Natural killer cell treated with Interleukin-12 subunit alpha and Interleukin-12 subunit beta and Interleukin-15 and Interleukin-18, amount 100 ng/mL, for 72 hours (primary cell): ENCODE measurements at places on chromosomes 2 and 18.

DNA sequence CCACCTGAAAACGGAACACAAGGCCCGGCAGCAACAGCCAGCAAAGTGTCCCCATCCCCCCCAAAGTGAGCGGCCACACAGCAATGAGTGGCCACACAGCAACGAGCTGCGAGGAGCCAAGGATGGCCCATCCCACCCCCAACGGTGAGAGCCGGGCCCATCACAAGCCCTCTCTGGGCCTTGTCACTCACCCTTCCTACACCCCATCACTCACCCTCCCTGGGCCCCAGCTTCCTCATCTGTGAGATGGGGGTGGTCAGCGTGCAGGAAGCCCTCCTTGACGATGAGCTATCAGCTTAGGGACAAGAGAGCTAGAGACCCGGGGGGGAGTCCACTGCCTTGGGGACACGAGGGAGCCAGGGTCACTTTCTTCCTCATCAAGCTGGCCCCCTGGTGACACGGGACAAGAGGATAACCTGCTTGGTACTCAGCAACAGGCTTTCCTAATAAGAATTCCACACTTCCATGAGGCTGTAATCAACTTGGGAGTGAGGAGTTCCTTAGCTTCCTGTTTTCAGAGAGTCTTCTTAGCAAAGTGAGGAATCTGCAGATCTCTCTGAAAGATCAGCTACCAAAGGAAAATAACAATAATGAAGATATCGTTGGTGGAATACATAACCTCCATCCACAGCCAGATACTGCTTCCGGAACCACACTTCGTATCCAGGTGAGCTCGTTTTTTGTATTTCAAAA is 92.8 kb downstream of the HDAC4 start:
- DNase-seq, result no peak

DNA sequence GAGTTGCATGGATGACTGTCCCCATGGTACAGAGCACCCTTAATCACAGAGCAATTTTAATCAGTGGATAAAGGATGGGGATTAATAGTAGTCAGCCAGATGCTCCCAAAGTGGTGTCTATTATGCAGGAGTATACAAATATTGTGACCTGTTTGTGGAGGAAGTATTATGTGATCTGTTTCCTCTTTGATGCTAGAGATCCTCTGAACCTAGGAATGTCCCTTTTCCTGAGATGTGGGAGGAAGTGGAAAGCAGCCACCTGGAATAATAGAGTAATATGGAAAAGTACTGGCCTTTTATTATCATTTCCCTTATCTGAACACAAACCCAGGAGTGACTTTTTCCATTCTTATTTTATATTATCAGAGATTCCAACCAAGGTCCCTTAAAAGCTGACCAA is 94.2 kb upstream of the EFEMP1 start:
- no peak for DNase-seq

DNA sequence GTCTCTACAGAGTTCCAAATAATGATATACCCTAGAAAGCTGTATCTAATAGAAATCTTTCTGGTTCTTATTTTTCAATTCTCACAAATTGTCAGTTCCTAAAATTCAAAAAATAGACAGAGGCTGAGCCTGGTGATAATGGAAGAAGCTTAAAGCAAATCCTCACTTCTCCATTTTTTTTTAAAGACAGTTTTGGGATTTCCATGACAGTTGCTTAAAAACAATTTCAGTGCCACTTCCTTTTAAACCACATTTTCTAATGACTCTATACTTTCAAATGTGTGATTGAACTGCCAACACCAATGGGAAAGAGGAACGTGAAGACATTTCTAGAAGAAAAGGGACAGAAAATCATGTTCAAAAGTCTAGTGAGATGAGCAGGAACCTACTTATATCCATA is 4.0 kb downstream of the GKN2 start:
- DNase-seq, result no peak

DNA sequence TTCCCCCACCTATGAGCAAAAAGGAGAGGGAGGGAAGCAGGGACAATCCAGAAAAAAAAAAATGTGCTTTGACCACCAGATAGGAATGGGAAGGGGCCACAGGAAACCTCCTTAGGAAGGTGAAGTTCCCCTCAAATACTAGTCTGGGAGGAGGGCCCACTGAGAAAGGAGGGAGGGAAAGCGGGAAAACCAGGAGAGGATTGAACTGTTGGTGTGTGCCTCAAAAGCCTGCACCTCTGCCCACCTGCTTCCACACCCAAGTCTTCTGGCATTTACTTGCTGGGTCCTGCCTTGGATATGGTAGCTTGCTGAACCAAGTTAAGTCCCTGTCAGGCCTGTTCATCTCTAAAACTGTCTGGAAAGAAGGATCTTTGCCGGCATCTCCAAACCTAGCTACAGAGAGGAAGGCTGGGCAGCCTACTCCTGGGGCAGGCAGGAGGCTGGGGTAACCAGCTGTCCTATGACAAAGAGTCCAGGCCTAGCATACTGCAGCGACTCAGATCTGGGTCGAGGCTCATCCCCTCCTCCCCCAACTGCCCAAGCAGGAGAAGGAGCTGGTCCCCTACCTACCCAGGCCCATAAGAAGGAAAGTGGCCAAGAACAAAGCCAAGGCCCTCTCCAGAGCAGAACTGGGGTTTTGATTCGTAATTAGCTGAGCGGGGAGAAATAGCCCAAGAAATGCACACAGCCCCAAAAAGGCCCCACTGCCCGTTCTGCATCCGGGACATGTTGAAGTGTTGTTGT is 3.0 kb downstream of the EN1 start:
- no peak for DNase-seq

DNA sequence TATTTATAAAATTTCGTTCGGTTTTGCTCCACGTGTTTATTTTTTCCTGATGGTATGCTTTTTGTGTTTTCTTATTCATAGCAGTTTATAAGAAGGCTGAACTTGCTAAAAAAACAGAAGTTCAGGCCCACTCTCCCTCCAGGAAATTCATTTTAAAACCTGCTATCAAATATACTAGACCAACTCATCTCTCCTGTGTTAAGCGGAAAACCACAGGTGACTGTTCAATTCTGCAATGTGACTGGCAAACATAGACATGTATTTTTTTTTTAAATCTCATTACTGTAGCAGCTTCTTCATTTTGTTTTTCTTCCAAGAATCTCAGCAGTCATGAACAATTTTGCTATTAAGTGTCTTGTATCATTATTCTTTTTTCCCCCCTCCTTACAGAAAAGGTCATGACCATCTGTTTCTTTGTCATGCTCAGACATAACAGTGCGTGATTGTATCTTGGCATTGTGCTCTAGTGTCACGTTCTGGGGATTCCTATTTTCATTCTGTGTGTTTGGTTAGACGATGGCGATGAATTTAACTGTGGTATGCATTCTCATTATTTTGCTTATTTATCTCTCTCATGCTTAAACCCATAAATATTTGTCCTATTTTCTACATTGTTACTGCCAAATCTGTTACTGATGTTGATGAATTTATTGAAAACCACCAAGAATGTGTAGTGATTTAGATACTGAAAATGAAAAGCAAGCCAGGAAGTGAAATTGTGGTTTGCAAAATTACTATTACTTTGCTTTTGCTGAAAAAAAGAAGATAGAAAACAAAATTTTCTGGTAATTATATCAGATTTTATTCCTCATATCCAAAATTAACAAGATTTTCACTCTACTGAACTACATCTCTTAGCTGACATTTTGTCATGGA is 74.6 kb upstream of the UNC80 start:
- DNase-seq, result no peak
